RWPE2 (cell line): ENCODE measurements at places on chromosomes 3 and 15.

DNA sequence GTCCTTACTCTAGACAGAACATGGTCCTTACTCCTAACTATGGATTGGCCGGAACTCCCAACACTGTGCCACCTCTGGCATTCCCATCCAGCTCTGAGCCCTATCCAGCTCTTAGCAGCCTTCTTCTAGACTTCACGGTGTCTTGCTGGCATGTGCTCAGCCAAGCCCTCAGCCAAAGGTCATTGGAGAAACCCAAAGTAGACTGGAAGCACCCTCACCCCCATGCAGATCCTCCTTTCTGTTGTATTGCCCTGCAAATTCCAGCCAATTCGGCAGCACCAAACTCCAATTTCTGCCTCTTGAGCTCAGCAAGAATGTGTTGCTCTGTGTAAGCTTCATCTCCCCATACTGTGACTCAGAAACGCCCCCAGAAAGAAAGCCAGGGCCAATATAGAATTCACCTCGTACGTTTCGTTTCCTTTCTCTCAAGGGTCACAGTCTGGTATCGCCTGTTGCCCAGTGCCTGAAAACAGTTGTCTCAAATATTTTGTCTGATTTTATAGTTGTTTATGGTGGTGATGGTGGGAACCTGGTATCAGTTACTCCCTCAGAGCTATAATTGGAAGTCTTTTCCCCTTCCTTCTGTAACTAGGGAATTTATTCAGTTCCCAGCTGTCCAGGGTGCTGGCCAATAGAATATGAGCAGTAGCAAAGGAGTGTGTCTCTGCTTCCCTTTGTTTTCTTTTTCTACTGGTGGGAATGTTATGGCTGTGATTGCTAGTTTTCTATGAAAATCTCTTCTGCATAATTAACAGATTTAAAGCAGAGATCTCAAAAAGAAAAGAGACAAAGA, 28.4 kb upstream of the EPHB3 start:
- no peak for DNase-seq

GRCh38 chr15:61097043-61097442, 132.1 kb downstream of the RORA start:
- no peak for DNase-seq

DNA sequence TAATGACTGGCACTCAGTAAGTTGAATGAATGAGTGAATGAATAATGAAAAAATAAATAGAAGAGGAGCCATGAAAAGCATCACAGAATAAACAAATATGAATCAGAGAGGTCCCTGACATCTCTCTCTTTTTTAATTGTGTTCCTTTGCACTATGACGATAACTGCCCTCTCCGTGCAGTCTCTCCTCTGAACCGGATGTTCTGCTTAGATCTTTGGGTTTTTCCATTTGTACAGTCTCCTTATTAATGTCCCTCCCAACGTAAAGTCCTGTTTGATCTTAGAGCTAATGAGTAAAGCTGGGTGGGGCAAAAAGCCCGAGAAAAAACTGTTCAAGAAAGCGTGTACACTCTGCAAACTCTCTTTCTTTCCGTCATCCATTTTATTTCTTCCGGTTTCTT, 28.3 kb upstream of the BHLHE40 start:
- no peak for DNase-seq

GRCh38 chr3:6921066-6921465, 60.2 kb downstream of the GRM7 start:
- DNase-seq = no peak

GRCh38 chr15:98599909-98600691, 48.2 kb upstream of the IGF1R start:
- no peak for DNase-seq

- no peak for DNase-seq
These were observed 113.9 kb downstream of the SEMA5B start for GRCh38 chr3:122913539-122914100.

DNA sequence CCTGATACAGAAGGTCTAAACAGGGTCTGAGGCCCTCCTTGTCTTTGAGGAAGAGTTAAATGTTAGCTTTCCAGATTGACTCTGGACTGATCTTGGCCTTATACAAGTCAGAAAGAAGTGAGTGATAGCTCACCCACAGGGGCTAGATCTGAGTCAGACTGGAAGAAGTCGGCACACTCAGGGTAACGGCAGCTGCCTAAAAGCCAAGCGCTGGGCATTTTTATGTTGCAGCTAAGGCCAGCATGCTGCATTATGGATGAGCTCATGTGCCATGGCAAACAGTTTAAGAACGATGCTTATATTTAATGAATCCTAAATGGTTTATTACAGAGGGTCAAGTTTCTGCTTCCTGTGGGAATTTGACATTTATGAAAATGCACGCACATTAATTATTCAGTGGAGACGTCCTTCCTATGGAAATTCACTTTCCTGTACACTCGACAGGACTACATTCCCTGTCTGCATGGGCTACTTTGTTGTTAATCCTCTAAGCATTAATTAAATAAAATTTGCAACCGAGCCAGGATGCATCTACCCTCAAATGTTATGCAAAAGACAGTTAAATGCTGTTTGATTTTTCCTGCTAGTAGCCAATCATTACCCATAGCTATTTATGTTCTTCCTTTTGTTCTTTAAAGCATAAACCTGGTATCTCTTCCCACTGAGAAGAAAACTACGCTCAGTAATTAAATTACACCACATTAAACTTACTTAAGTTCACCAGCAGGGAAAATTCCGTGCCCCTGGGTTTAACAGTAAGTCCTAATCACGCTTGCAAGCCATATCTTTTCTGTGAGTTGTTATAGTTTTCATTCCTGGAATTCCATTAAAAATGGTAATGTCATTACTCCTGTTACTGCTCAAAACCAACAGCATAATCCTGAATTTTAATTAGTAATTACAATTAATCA, 762.7 kb upstream of the CFAP20DC start:
- no peak for DNase-seq

GRCh38 chr3:154538566-154539360, 108.8 kb upstream of the GPR149 start:
- no peak for DNase-seq

DNA sequence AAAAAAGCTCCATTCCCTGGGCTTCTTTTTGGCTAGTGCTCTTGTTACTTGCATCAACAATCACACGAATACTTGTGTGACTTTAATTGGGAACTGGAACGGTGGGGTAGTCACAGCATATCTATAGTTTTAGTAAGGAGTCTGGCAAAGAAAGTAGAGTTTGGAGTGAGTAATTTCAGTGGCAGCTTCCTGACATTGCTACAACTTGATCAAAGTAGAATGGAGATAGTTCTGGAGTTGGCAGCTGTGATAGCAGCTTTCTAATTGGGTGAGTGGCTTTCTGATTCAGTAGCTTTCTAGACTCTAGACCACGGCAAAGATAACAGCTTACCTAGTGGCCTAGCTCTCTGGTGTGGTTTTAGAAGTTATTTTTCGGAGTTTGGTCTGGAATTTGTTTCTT, 475.0 kb downstream of the TUSC7 start:
- DNase-seq = no peak

DNA sequence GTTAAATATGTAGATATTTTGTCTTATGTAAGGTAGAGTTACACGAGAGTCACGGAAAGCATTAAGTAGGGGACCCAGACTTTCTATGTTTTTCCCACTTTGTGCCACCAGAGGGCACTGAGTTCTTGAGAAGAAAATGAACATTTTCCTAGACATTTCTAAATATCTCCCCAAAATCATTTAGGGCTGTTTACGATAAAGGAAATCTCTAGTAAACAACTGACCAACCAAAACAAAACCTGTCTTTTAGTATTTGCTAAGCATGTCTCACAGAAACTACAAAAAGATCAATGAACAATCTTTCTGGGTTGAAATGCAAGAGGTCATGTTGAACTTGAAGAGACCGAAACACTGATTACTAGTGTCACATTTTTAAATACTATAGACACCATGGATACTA, 16.1 kb downstream of the POU1F1 start:
- no peak for DNase-seq

- DNase-seq = no peak
These were observed 390.4 kb upstream of the PROK2 start for GRCh38 chr3:72175296-72175858.

GRCh38 chr3:2198776-2199279, 100.2 kb downstream of the CNTN4 start:
- DNase-seq = no peak

GRCh38 chr3:145191543-145191942, 969.4 kb downstream of the PLOD2 start:
- no peak for DNase-seq

GRCh38 chr3:172513488-172513887, 9.7 kb downstream of the TNFSF10 start:
- DNase-seq = no peak

- no peak for DNase-seq
These were observed 49.5 kb upstream of the FHIT start for GRCh38 chr3:61300786-61301185.

DNA sequence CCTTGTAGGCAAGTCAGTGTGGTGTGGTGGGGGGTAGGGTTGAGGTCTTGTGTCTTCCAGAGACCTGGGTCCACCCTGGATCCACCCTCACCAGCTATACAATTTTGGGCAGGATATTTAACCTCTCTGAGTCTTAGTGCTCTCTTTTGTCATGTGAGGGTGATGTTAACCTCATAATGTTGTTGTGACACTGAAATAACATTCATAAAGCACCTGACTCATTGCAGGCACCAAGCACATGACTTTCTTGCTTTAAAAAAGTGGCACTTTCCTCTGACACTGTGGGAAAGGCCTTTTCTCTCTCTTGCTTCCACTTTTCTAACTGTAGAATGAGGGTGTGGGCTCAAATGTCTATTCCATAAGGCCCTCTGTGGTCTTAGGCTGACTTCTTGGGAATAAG, 75.5 kb downstream of the SCN10A start:
- DNase-seq = no peak

- no peak for DNase-seq
These were observed 80.8 kb downstream of the EOMES start for GRCh38 chr3:27641271-27641800.

- no peak for DNase-seq
These were observed 32.3 kb downstream of the XXYLT1 start for GRCh38 chr3:195238586-195239118.

- no peak for DNase-seq
These were observed 585.8 kb upstream of the UBE2E2 start for GRCh38 chr3:22617372-22617771.

DNA sequence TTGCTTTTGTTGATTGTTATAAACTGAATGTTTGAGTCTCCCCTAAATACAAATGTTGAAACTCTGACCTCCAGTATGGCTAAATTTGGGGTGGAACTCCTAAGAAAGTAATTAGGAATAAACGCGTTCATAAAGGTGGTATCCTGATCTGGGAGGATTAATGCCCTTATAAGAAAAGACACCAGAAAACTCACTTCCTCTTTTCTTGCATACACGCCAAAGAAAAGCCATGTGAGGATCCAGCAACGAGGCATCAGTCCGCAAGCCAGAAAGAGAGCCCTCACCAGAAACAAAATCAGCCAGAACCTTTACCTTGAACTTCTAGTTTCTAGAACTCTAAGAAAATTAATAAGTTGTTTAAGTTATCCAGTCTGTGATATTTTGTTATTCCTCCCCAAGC, 37.4 kb upstream of the AZI2 start:
- DNase-seq = no peak

- DNase-seq = no peak
These were observed 443.3 kb downstream of the EPHB1 start for GRCh38 chr3:135238236-135238830.

GRCh38 chr3:45610119-45610518, 15.6 kb downstream of the LIMD1 start:
- DNase-seq = no peak

DNA sequence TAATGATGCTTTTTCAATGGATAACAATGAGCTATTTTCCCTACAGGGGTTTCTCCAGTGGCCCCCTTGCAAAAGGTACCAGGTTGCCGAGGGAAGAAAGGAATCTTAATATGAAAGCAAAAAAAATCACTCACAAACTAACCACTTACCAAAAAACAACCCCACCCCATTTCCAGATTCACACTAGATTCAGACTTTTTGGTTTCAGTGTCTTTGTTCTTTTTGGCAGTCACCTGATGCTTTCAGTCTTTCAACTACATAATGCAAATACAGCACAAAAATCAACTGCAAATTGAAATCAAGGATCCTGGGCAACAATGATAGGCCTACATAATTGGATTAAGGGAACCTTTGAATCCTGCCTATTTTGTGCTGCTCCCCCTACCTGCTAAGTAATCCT, 71.1 kb upstream of the RAP2B start:
- DNase-seq = no peak

DNA sequence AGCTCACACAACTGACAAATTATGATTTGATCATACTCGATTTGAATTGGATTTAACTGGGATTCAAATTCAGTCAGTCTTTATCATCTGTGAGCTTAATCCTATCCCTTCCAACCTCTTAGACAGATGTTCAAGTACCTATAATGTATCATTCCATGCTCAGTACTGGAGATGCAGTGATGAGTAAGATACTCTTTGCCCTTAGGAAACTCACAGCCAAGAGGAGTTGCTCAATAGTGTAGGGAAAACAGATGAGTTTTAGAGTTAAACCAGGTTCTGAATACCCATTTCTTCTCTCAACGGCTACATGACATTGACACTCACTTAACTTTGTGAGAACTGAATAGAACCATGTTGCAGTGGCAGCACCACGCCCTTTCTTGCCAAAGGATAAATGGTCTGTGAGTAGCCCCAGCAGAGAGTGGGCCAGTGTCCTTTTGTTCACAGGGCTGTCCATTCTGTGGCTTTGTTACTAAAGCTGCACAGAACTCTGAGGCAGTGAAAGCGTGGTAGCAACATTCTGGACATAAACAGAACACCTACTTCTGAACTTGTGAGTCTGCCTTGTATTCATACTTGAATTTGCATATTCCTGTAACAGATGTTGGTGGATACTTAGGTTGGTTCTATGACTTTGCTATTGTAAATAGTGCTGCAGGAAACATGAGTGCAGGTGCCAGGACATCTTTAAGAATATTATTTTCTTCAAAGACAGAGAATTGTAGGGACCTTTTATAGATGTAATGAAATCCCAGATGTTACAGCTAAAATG, 91.6 kb downstream of the RASA2 start:
- no peak for DNase-seq

DNA sequence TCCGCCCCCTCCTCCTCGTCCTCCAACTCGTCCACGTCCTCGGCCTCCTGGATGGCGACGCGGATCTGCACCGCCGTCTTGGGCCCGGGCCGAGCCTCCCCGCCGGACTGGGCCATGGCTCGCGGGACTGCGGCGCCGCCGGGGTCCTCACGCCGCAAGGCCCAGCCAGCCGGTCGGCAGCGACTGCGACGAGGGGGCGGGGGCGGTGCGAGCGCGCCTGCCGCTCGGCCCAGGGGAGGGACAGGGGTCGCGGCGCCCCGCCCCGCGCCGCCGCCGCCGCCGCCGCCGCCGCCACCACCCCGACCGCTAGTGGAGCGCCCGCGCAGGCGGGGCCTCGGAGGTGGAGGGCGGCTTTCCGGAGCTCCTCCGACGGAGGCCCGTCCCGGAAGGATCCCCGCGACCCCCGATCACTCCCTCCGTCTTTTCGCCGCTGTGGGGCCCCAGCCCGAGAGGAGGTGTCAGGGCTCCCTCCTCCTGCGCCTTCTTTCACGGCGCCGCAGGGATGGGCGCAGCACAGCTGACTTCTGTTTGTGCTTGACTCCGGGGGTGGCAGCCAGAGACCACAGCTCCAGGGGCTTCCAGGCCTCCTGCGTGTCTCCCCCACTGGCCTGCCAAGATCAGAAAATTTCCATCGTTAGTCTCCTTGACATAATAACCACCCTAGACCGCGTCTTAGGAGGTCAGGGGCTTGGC, at the start of gene LARP6:
LARP6 (minus strand) TSS at position 185 of the 693 bp plus-strand sequence; CDS start at position 116, 69 bp downstream.
- DNase-seq = no peak

- no peak for DNase-seq
These were observed 478.2 kb upstream of the ROBO2 start for GRCh38 chr3:76561494-76562236.

GRCh38 chr3:135895106-135895733, 70.3 kb upstream of the PPP2R3A start:
- peak; percentile 61 for DNase-seq

- DNase-seq = no peak
These were observed 9.0 kb downstream of the UBXN7 start for GRCh38 chr3:196423044-196423781.
